NCI-H1694 (cell line): ENCODE measurements at places on chromosomes 7 and 10.
A peak's percentile ranks its signal among the peaks of the same experiment; 100 is the strongest.

GRCh38 chr10:102286216-102286615 lies 40.9 kb downstream of the GBF1 start:
- no peak for DNase-seq

GRCh38 chr10:100743626-100744135 lies 1.7 kb upstream of the PAX2 start:
- DNase-seq: peak; percentile 44

DNA sequence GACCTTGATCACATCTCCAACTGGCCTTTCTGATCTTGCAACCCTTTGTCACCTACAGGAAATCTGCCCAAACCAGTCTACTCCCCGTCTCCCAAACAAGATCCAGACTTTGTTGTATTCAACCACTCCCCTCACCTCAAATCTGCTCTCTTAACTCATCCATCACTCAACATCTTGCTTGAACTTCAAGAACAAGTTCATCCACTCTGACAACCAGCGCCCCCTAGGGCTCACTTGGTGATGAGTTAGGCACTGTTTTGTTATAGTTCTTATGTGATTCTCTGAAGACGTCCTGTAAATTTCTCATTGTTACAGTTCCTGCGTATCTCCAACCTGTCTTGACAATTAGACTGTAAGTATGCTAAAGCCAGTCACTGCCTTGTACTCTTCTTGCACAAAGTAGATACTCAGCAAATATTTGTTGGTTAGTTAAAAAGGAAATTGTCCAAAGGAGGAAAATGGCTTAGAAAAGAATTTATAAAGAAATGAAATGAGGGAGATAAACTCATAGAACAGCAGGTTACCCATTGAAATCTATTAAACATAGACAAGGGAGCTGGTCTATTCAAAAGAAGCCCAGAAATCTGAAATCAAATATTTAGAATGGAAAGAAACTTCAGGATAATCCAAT lies 5.3 kb downstream of the FRMD4A start:
- no peak for DNase-seq

- no peak for DNase-seq
These were observed 175.1 kb downstream of the NEURL1 start for GRCh38 chr10:103668351-103669242.

DNA sequence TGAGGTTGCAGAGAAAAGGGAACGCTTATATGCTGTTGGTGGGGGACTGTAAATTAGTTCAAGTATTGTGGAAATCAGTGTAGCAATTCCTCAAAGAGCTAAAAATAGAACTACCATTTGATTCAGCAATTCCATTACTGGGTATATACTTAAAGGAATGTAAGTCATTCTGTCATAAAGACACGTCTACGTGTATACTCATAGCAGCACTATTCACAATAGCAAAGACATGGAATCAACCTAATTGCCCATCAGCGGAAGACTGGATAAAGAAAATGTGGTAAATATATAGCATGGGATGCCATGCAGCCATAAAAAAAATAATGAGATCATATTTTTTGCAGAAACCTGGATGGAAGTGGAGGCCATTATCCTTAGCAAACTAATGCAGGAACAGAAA lies 100.0 kb upstream of the NPSR1 start:
- DNase-seq: no peak
